CD4-positive, CD25-positive, alpha-beta regulatory T cell (primary cell): ENCODE measurements at places on chromosomes 1 and 21.

- no peak for DNase-seq
These were observed 15.0 kb downstream of the DISP1 start for GRCh38 chr1:222829868-222830267.

- DNase-seq = no peak
These were observed 114.4 kb upstream of the SLC45A1 start for GRCh38 chr1:8203551-8203950.

GRCh38 chr21:44932408-44933181 lies 7.2 kb upstream of the SLX9 start:
- peak; percentile 48 for DNase-seq

DNA sequence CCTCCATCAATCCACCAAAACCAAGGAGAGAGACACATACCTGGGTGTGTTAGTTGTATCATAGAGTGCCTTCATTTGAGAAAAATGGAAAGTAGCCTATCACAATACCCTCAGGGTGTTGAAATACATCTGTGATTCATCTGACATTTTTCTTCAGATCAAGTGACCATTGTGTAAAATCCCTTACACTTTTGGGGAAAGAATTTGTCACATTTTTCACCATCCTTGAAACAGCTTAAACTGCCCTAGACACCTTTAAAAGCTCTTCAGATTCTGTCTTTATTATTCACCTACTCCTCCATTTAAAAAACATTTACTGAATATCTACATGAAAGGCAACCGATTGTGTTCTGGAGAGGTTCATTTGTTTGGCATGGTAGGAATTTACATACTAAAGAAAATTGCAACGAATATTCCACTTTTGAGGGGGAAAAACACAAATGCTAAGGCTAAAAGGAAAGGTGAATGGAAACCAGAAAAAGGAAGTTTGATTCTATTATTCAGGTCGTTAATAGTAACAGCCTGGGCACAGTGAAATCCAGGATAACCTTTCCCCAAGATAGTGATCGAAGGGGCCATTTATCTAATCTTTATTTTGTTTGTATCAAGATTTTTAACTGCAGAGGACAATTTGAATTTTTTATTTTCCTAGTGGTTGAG lies 70.4 kb upstream of the SAMSN1 start:
- DNase-seq = no peak

DNA sequence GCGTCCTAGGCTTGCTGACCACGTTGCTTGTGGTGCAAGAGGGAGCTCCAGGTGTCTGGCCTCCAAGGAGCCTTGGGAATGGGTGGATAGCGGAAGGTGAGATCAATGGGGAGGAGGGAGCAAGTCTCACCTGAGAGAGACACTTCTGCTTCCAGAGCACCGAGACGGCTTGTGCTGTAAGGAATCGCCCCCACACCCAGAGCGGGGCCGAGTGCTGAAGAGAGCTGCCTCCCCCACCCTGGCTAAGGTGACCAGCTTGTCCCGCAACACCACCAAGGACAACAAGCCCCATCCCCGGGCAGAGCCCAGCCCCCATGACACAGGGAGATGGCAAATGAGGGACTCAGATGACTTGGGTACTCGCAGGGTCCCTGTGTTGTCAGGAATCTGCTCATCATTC lies 485.6 kb downstream of the NPHP4 start:
- DNase-seq = no peak

DNA sequence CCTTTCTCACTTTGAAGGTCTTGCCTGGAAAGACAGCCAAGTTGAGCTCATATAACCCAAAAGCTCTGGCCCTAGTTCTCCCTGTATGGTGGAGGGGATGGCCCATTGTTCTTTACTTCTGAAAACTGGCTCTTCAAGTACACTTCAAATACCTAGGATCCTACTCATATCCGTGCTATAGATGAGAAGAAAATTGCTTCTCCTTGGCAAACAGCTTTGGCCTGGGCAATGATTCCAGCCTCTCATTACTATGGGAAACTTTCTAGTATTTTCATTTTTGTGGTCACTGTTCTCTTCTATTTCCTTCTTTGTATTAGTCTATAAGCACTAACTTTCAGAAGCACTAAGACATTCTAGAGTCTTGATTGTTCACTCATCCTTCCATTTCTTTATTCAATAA lies 53.7 kb downstream of the ZNF697 start:
- DNase-seq = no peak

DNA sequence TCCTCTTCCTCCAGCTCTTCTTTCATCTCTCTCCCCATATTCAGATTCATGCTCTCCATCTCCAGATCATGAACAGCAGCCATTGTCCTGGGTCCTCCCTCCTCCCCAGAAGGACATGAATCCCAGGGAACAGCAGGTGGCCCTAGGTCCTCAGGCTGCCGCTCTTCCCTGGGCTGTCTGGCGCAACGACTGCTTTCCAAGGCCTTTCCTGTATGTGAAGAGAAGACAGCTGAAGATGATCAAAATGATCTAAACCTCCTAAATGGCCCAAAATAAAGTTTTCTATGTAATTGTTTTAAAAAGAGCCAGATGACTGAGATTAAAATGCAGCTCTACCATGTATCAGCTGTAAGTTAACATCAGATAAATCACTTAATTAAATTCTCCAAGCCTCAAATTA lies 22.5 kb downstream of the RHBDL2 start:
- no peak for DNase-seq

- no peak for DNase-seq
These were observed 27.9 kb upstream of the NTPCR start for GRCh38 chr1:232922485-232922884.

DNA sequence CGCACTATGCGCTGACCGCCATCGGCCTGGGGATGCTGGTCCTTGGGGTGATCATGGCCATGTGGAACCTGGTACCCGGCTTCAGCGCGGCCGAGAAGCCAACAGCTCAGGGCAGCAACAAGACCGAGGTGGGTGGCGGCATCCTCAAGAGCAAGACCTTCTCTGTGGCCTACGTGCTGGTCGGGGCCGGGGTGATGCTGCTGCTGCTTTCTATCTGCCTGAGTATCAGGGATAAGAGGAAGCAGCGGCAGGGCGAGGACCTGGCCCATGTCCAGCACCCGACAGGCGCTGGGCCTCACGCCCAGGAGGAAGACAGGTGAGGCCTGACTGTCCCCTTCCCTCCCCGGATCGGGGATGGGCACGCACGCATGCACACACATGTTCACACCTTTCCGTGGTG lies 31.9 kb upstream of the FHAD1 start:
- no peak for DNase-seq

DNA sequence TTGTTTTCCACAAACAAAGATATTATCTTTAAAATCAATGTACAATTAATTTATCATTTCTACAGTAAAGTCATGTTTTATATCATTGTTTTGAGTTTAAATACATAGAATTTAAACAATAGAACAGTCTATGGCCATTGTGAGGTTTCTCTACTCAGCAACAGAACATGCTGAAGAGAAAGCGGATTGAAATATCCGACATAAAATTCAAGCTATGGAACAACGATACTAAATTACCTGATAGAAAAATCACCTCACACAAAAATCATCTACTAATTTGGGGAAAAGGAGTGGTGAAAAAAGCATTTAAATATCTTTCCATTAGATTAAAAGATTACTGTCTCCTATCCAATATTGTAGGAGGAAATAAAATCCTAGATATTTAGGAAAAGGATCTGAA lies 12.6 kb downstream of the CDKN2C start:
- no peak for DNase-seq

DNA sequence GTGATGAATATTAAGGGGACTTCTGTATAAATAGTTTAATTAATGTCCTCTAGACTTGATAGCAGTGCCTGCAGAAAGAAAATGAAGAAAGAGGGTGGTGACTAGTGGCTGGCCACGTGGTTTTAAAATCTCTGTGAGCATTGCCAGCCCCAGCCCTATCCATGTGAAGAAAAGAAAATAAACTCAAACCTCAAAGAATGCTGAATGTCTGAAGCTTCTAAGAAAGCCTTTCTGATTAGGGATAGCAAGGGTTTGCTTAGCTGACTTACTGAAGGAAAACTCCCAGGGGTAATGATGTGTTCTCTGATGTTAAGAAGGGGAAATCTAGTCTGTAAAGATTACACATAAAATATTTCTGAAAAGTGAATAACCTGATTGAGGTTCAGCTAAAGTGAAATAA lies 31.8 kb downstream of the ADGRL2 start:
- DNase-seq = no peak

DNA sequence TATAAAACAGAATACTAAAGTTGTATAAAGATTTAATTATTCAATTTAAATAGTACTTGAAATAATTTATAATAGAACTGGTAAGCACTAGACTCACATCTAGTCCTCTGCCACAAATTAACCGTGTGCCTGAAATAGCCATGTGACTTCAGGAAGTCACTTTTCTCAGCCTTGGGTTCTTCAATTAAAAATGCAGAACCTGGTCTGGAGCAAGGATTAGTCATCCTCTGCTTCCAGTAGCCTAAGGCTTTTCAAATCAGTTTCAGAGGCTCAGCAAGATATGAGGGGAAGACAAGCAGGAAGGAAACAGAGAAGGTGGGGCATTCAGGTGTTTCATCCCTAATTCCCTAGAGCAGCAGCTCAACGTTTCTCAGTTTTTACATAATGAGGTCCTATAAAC lies 23.0 kb downstream of the DPH5 start:
- no peak for DNase-seq

DNA sequence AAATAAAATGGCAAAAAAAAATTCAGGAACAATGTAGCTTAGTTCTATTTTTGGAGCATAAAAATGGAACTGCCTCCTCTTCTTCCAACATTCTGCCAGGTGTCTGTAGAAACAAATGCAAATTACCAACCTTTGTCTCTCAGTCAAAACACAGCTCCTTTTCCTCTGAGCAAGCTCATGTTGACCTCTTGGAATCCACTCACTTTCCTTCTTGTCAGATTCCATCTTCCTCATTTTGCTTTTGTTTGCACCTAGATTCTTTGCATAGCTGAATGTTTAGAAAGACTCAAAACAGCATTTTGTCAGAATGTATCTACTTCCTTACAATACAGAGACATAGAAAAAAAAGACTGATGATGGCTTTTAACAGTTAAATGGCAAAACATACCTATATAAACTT lies 178.2 kb downstream of the ADGRL2 start:
- no peak for DNase-seq

DNA sequence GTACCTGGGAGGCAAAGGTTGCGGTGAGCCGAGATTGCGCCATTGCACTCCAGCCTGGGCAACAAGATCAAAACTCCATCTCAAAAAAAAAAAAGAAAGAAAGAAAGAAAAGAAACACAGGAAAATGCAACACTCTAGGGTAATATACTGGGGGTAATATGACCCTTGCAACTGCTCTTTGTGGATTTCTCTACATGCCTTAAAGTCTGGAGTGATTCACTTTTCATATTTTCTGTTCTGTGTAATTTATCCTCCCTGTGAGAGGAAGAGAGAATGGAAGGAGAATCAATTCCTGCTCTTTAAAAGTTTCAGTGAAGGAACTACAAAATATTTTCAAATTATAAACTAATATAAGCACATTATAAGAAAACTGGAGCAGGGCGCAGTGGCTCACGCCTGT lies 22.7 kb downstream of the RIT1 start:
- no peak for DNase-seq

DNA sequence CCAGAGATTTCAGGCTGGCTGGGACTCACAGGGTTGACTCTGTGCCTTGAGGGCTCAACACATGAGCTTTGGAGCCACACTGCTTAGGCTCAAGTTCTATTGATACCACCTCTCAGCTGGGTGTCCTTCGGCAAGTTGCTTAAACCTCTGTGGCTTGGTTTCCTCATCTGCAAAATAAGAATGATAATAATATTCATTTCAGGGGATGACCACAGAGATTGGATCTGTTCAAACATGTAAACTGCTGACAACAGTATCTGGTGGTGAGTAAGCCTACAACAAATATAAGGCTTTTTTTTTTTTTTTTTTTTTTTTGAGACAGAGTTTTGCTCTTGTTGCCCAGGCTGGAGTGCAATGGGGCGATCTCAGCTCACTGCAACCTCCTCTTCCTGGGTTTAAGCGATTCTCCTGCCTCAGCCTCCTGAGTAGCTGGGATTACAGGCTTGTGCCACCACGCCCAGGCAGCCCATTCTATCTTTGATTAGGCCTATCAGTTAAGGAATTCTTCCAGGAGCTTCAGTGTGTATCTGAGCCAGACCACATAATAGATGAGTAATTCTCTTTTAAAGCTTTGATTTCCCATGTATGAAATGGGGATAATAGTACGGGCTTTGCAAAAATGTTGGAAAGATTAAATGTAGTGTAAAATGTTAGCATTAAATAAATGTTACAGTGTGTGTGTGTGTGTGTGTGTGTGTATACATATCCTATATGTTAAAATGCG lies 437.6 kb downstream of the PRDM2 start:
- DNase-seq = no peak

DNA sequence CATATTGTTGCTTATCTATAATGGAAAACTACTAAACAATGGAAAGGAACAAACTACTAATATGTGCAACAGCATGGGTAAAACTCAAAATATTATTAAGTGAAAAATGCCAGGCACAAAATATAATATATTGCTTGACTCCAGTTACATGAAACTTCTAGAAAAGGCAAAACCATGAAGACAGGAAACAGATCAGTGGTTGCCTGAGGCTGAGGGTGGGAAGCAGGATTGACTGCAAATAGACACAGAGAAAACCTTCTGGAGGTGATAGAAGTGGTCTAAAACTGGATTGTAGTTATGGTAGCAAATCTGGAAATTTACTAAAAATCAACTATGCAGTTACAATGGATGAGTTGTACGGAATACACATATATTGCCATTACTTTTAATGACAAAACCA lies 29.5 kb upstream of the SLC44A3 start:
- no peak for DNase-seq

DNA sequence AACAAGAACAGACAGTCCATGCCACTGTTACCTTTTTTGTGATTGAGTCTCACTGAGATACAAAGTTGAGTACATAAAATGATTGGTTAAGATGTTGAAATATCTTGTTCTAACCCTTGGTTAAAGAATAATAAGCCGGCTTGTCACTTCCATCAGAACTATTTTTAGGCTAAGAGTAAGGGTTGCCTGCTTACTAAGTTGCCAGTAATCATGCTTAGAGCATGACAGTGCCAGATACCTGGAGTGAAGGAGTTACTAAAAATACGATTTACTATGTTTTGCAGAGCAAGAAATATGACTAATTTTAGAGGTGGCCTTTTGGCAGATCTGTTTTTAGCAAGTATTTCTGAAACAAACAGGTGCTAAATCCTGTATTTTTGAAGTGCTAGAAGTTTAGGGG lies 6.0 kb downstream of the HUNK start:
- DNase-seq = no peak

DNA sequence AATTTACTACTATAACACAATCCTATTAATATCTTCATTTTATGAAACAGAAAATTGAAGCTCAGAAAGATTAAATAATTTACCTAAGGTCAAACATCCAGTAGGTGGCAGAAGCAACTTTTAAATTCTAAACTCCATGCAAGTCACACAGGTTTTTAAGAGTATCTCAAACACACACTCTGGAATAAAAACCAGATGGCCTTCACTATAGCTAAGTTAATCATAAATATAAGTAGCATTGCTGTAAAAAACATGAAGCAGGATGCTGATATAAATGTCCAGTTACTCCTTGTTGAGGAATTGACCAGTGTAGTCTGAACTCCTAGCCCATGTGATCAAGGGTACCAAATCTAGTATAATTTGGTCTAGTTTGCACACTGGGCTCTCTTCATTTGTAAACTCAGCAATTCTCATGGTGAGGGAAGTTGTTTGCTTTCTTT lies 9.4 kb upstream of the FMO3 start:
- DNase-seq = no peak
